ENCODE measurements at places on chromosomes 1 and 21.

DNA sequence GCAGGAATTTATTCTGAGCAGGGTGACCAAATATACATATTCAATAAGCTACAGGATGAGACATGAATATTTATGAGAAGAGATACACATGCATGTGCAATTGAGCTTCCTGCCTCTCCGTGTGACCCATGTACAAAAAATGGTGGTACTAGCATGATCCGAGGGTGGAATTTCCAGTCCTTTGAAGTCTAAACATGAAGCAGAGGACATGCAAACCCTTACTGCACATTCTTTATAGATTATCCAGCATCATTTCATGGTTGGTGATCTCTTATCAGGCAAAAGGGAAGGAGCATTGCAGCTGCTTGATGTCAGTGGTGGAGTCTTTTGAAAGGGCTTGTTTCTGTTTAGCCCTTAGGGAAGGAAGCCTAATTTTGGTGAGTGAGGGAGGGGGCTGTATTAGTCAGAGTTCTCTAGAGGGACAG is 448.6 kb downstream of the SETD4 start:
- DNase-seq: no peak

DNA sequence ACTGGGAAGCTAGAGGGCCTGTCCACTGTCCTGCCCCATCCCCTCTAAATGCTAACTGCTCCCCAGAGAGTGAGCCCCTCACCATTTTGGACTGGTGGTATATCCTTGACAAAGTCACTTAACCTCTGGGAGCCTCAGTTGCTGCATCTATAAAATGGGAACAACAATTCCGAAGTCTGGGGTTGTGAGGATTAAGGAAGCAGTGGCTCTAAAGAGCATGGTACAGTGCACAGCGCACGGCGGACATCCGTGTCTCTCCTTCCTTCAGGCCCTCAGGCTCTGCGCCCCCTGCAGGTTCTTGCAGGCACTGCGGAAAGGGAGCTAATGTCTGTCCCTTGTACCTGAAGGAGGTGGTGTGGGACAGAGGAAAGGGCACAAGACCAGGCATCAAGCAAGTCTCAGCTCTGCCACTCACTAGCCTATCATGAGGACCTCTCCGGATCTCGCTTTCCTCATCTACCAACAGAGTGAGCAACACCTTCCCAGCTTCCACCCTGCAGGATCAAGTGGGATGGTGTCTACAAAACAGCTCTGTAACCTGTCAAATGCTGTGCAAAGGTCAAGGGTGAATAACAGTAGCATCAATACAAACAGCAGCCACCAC is 20.1 kb downstream of the ECE1 start:
- peak; percentile 78 for DNase-seq

DNA sequence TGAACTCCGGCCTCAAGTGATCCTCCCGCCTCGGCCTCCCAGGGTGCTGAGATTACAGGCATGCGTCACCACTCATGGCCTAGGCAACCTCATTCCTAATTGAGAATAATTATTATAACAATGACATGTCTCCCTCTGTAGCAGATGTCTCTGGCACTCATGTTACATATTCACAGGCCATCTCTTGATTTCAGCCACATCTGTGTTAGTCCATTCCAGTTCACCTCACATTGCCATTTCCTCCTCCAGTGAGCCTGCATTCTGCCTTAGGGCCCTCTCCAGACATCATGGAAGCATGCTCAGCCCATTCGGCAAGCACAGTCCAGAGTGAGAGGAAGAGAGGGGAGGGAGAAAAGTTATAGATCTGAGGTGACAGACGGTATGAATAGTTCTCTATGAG is 32.5 kb downstream of the CDKN2C start:
- no peak for DNase-seq

- no peak for DNase-seq
Measured at GRCh38 chr1:38301040-38301439, 254.4 kb upstream of the POU3F1 start.

DNA sequence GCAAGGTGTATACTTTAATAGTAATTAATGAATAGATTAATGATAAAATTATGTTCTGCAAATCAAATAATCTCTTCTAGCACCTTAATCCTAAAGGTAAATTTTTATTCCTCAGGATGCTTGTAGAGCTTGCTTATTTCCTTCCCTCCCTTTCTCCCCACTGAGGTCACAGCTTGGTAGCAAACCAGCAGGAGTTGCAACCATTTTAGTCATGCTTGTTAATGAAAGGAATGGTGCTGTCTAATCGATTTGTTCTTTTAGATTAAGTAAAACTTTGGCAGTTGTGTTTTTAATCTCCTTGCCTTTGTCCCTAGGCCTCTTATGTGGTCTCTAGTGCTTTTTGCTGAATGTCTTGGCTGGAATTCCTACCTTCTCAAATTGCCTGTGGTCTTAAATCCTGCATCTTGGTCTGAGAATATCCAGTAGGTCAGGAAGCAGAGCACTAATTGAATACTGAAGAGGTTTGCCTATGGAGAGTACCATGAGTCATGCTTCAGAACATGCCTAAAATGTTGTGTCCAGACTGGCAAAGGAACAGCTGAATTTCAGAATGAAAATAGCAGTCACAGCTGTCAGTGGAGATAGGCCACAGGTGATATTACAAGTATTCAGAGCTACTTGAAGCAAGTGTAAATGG is 36.3 kb upstream of the RWDD3 start:
- no peak for DNase-seq

DNA sequence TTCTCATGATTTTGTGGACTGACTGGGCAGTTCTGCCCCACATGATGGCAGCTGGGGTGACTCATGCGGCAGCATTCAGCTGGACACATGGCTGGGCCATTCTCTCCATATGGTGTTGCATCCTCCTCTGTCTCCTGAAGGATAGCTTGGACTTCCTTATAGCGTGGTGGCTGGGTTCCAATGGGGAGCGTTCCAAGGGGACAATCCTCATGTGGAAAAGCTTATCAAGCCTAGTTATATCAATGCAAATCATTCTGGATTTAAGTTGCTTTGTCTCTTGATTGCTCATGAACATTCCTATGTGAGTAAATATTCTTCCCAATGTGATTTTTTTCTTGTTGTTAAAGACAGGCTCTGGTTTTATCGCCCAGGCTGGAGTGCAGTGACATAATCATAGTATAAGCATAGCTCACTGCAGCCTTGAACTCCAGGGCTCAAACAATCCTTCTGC is 13.2 kb upstream of the SLC2A1 start:
- DNase-seq: no peak

DNA sequence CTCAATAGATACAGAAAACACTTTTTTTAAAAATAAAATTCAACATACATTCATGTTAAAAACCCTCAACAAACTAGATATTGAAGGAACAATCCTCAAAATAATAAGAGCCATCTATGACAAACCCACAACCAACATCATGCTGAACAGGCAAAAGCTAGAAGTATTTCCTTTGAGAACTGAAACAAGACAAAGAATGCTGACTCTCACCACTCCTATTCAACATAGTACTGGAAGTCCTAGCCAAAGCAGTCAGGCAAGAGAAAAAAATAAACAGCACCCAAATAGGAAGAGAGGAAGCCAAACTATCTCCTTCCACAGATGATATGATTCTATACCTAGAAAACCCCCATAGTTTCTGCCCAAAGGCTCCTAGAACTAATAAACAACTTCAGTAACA is 46.2 kb upstream of the IVNS1ABP start:
- DNase-seq: no peak

DNA sequence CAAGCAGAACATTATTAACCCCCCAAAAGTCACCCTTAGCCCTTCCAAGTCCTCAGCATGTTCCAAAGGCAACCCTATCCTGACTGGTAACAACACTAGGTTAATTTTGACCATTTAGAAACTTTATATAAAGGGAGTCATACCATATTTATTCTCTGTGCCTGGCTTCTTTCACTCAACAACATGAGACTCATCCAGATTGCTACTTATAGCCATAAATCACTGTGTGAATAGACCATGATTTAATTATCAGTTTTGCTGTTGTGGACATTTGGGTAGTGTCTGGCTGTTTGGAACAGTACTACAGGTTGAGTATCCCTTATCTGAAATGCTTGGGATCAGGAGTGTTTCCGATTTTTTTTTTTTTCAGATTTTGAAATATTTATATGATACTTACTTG is 252.1 kb downstream of the DISC1 start:
- no peak for DNase-seq

DNA sequence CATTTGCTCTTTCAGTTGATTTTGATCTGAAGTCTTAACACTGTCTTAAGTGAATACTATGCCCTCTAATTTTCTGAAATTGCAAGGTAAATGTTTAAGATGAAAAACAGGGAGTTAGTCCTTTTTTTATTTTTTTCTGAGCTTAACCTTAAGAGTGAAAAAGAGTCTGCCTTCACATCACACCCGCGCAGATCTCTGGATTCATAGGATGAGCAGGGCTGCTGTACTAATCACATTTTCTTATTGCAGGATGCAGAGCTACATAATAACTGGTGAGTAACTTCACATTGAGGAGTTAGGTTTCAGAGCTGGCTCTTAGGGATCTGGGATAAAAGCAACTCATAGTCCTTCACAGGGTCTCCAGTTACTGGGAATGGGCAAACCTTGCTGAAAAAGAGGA is 188.7 kb upstream of the ATP1B1 start:
- no peak for DNase-seq

- no peak for DNase-seq
Measured at GRCh38 chr1:50978144-50978851, 8.3 kb downstream of the CDKN2C start.

All from stimulated activated CD4-positive, alpha-beta T cell treated with anti-CD3 and anti-CD28 coated beads, Interleukin-15, amount 100 ng/mL, for 1 hour (primary cell).